ENCODE measurements at places on chromosomes 7 and 10.
A peak's percentile ranks its signal among the peaks of the same experiment; 100 is the strongest.

- DNase-seq: no peak
Observed at GRCh38 chr7:7323352-7323751, 141.0 kb downstream of the C1GALT1 start.

DNA sequence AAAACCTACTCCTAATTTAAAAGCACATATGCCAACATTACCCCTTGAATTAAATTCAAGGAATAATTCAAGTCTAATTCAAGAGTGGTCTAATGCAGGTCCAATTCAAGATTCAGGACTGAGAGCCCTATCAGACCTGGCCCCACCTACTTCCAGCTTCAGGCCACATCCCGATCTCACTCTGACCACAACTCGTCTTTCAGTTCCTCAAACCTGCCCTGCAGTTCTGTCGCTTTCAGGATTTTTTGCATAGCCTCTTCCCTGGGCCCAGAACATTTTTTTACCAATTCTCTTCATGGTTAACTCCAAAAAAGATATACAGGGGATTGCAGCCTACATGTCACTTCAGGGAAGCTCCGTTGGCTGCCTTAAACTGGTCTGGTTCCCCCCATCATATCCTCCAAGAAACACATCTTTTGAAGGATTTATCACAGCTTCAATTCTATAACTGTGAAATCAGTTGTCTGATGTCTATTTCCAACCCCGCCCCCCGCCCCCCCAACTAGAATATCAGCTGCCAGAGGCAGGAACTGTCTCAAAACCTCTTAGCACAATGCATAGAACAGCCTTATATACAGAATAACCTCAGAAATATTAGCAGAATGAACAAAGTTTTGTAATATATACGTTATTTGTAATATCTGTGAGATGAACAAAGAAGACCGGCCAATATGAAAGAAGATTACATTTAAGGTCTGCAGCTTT lies 20.8 kb downstream of the CCDC6 start:
- no peak for DNase-seq

DNA sequence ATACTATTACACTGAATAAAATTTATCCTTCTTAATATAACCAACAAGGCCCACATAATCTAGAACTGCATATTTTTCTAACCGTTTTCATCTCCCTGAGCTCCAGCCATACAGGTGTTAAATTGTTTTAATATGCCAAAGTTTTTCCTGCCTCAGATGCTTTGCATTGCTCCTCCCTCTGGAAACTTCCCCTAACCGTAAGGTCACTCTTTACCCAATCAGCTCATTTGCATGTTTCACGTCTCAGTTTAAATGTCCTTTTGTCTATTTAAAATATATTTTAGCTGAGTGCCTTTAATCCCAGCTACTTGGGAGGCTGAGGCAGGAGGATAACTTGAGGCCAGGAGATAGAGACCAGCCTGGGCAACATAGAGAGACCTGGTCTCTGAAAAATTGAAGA lies 228.5 kb downstream of the ADK start:
- DNase-seq: no peak

GRCh38 chr10:79360499-79361342 lies 13.5 kb downstream of the PPIF start:
- DNase-seq: no peak

GRCh38 chr10:122618461-122619165 lies 58.1 kb downstream of the DMBT1 start:
- DNase-seq: no peak

DNA sequence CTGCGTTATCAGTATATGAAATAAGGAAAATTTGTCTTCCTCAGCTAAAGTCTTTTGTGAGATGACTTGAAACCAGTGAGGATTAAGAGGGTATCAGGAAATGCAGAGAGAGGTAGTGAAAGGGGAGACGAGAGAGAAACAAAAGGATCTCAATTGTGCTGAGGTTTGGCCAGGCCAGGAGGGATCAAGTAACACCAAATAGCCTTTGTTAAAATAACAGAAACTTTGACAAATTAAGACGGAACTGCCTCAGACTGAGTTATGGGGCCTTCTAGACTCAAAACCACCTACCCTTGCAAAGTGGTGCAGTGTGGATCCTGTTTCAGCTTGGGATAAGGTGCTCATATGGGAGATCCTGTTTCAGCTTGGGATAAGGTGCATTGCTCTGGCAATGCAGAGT lies 263.1 kb downstream of the CREB5 start:
- DNase-seq: no peak

DNA sequence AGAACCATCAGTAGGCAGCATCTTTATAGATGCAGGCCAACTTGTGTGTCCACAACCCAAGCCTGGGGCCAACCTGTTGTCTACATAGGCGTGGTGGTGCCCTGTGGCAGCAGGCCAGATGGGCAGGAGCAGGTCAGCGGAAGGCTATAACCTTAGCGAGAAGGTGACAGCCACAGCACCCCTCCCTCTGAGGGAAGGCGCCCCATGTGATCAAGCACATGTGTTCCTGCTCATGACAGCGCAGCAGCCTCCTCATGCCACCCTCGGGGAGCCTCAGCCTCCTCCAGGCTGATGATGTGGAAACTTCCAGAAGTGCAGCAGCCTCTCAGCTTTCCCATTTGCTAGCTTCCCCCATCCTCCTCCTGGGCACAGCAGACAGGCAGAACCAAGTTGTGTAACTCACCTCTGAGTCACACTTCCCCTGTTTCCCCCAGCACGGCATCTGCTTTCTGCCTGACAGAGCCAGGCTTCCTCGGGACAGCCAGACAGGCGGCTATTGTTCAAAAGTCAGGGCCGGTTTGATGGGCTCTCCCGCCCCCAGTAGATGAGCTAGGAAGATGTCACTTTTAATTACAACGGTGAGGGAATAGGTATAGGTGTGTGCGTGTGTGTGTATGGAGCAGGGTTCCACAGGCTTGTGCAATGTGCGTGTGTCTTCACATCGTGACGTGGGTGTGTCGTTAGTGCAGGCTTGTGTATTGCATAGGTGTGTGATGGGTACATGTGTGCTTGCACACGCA lies 312.0 kb upstream of the ZMIZ1 start:
- DNase-seq: peak; percentile 90

DNA sequence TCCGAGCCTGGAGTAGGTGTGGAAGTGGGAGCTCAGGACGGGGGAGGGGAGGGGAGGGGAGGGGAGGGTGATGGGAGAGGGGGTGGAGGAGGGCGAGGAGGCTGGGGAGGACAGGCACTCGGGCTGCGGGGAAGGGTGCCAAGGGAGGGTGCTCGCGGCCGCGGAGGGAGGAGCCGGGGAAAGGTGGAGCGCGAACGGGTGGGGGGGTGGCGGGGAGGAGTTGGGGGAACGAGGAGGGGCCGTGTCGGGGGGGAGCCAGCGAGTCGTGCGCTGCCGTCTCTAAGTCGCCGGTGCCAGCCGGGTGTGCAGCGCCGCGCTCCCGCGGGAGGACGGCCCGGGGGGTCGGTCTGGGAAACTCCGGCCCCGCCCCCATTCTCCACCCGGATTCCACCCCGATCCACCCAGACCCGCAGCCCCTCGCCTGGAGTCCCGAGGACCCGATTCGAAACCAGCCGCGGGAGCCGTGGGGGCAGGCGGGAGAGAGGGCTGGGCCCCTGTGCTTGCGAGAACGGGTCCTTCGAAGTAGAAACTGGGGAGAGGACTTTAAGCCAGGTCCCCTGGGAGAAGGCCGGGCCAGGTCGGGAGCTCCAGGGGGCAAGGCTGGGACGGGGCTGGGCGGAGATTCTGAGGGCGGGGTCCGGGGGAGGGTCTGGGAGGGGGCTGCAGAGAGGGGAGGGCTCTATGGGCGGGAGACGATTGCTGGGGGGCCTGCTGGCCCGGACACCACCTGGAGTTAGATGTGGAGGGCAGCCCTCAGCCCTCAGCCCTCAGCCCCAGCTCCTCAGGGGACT lies at the start of gene ZNF467:
Gene ZNF467, minus strand, starts transcription at position 143 of the 791 bp plus-strand sequence. CDS start 2,556 bp downstream, outside the sequence.
- DNase-seq: no peak

DNA sequence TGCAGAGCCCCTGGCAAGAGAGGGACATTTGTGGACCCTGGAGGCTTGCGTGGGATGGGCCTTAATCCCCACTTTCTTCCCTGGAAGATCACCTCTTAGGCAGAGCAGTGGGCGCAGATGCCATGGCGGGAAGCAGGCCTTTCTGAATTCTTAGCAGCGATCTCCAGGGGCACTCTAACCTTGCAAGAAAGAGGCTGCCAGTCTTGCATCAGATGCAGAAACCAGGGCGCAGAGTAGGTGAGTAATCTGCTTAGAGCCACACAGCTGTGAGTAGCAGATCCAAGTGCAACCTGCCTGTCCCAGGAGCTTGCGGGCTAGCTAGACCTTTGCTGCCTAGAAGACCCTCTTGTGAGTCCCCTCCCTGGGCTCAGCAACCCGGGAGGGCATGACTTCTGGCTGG lies 40.0 kb downstream of the KCTD7 start:
- DNase-seq: no peak

DNA sequence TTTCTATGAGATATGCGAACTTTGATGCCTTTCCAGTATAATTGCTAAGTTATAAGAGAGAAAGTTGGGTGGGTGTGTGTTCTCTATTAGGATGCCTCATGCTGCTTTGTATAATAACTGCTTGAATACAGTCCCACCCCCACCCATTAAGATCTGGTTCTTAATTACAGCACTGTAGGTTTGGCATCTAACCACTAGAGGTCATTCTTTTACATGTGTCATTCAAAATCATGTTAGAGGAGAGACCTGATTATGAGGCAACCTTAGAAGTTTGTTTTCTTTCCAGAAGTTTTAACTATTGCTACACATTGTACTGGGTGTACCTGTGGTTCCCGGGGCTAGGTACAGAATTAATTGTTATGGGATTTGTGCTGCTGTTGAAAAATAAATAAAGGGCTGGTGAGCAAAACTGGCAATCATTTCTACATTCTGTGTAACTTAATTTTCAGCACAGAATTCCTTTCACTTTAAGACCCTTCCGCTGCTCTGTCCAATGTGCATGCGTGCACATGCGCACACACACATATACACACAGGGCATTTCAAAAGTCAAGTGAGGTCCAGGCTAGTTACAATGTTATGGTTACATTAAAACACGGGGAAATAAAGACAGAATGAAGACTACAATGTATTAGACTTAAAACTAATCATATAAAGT lies 1156.3 kb downstream of the SORCS3 start:
- DNase-seq: no peak

- DNase-seq: no peak
Observed at GRCh38 chr7:36204929-36205635, 52.0 kb downstream of the EEPD1 start.

- no peak for DNase-seq
Observed at GRCh38 chr10:13587391-13587790, 626 bp downstream of the PRPF18 start.

DNA sequence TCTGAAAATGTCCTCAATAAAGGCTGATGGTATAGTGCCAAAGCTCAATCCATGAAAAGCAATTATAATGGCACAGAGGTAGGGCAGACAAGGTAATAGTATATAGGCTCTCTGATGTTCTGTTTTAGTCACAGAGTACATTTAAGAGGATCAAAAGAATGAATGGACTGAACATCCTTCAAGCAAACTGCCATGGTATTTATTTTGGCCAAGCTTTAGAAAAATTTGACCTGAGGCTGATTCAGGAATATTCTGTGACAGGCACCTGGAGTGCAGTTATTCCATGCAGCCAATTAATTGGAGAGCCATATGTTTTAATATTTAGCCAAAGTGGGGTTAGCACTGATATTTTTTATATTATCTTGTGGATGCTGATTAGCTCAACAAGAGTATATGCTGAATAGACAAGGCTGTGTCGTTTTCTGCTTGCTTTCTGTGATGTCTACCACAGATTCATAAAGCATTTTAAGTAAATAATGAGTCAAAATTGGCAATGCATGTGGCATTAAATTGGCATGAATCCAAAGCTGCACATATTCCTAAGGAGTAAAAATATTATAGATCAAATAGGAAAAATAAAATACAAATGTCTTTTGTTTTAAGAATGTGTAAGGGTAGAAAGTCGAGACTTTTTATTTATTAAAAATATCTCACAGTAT lies 177.4 kb downstream of the PCLO start:
- no peak for DNase-seq

DNA sequence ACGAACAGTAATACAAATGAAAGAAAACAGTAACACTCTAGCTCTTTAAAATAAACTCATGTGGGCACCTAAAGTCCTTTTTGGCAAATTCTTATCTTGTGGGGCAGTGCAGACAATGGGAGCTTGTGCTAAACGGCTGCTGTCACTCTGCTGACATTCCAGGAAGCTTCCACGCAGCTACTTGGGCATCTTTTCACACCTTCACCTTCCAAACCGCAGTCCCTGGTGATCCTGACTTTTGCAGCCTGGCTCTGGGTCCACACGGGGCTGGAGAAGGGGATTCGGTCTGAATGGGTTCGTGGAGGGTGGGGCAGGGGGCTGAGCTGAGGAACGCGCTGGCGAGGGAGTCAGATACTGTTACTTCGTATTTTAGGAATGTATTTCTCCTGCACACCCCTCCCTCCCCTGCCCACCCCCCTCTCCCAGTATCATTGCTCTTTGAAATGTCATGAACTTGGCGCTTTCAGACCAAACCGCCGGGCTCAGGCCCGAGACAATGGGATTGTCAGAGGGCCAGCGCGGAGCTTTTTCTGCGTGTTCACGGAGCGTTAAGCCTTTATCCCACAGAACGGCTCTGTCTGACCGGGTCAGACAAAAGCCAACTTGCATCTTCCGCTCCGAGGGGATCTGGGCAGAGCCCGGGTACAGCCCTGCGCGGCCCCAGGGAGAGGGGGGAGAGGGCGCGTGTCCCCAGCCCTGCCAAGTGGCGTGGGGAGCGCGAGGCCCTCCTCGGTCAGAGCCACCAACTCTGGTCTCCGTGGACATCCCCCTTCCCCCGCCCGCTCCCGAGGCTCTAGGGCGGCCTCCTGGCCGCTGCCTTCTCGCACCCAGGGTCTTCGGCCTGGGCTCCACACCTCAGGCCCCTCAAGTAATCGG lies 76.7 kb upstream of the EN2 start:
- DNase-seq: no peak

DNA sequence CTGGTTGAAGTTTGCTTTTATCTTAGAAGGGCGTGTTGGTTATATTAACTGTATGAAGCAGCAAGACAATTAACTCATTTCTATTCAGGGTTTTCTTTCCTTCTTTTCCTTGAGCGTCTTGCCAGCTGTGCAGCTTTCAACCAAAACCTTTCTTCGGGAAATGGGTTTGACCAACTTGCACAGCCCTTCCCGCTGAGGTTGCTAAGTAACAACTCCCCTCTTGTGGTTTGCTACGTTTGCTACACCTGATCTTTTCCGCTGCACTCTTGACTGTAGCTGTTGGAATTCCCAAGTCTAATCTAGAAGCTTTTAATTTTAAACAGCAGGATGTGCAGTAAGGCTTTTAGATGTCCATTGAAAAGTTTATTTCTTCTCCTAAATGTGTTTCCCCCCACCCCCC lies 116.9 kb downstream of the CDCA7L start:
- no peak for DNase-seq

GRCh38 chr7:9240001-9240400 lies 806.6 kb downstream of the NXPH1 start:
- DNase-seq: no peak

GRCh38 chr7:130398526-130399090 lies 18.3 kb downstream of the CPA1 start:
- DNase-seq: no peak

Data from pulmonary artery endothelial cell (primary cell).